ENCODE measurements at places on chromosomes 11 and 22.

DNA sequence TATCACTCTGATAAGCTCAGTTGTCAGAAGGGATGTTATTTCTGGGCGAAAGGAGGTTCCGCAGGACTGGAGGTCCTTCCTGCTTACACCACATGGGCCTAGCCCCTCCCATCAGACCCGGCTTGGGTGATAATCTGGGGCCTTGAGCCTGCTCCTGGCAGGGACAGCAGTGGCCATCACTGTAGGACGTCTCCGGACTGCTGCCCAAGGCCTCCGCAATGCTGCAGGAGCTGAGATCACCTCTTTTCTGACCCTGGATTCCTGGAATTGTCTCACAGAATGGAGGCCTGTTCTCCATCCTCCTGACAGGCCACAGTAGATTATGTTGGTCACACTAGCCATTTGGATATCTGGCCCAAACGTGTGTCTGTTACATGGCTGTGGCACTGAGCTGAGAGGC lies 9.2 kb upstream of the BIK start:
- no peak for DNase-seq

GRCh38 chr11:61601512-61601911 lies 20.6 kb upstream of the SYT7 start:
- DNase-seq: peak; percentile 40

DNA sequence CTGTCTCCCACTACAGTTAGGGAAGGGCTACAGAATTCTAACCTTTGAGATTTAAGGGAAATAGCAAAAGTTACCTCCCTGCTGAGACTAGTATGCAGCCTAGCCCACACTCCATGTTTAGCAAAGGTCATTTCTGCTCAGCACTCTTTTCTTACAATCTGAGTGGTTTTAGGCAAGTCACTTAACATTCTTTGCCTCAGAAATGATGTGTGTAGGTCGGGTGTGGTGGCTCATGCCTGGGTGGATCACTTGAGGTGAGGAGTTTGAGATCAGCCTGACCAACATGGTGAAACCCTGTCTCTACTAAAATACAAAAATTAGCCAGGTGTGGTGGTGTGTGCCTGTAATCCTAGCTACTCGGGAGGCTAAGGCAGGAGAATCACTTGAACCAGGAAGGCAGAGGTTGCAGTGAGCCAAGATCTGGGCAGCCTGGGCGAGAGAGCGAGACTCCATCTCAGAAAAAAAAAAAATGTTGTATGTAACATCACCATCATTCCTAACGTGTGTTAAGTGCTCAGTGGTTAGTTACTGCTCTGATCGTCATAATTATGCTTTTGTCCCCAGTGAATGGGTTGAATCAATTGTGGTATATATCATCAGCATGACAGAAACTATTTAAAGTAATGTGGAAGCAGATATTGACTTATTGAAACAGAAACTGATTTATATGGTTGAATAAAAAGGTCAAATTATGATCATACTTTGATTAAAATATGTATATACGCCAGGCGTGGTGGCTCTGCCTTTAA lies 55.0 kb downstream of the COPB1 start:
- no peak for DNase-seq

- peak; percentile 53 for DNase-seq
Measured at GRCh38 chr22:49295851-49296560, 531.7 kb downstream of the BRD1 start.

- DNase-seq: no peak
Measured at GRCh38 chr11:73883856-73884255, 7.1 kb downstream of the PAAF1 start.

DNA sequence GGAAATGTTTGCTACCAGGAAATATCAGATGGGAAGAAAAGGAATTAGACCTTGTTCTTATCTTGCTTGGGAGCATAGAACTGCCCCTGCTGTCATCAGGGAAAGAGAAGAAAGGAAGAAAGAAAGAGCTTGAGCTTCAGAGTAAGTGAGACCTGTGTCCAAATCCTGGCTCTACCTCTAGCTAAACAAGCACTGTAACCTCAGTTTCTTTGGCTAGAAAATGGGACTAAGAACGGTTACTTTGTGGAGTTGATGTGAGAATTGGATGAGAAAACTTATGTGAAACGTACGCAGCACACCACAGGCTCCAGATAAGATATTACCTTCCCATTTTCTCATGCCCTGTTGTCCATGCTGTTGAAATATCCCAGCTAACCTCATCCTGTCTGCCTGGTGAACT lies 57.1 kb upstream of the CREB3L1 start:
- no peak for DNase-seq

DNA sequence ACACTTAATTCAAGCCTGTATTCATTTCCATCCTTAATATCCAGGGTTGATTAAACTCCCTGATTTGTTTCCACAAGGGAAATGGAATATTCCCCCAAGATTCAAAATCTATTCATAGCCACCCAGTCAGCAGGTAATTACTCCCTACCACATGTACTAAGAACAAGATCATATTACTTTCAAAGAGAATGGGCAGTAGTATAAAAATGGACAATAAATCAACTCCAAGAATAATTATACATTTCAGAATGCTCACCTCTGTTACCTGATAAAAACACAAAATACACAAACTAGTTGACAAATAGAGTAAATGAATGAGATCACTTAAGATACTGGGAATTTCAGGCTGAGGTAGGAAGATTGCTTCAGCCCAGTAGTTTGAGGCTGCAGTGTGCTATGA lies 8.5 kb upstream of the FEZ1 start:
- no peak for DNase-seq

- no peak for DNase-seq
Measured at GRCh38 chr22:20638507-20638870, 131.1 kb downstream of the MED15 start.
